ENCODE measurements at places on chromosomes 1 and 21. TPM values are rescaled to one million over a fixed set of nuclear protein-coding genes. Genes with fewer than 3 reads are reported as not detected.
A peak's percentile ranks its signal among the peaks of the same experiment; 100 is the strongest.

DNA sequence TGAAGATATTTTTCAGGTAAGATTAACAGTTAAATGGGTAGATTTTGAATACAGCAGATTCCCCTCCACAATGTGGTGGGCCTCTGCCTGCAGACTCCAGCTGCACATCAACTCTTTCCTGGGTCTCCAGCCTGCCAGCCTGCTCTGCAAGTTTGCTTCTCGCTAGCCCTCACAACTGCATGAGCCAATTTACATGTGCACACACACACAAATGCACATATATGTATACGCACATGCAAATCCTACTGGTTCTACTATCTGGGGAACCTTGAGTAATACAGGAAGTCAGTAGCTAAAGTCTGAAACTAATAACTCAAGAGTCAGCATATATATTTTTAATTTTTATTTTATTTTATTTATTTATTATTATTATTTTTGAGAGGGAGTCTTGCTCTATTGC is 34.8 kb upstream of the QSOX1 start:
- no peak for DNase-seq

GRCh38 chr1:43243299-43243698 is 26.5 kb upstream of the TMEM125 start:
- no peak for DNase-seq

DNA sequence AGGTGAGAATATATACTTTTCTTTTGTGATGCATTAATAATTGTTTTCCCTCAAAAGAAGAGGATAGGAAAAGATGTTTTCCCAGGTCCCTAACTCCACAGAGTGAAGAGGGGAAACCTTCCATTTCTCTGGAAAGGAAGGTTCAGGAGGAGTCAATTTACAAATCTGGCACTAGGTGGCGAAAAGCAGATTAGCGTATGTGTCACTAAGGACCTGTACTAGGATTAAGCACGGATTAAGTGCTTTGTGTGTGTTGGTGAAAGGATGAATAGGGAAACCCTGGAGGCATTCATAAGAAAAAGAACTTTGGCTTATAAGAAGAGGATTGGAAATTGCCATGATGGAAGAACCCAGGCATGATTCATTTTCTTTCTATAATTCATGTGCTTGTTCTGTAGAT is 410.1 kb upstream of the PLXNA2 start:
- no peak for DNase-seq

GRCh38 chr1:207938016-207938415 is 27.1 kb upstream of the CD34 start:
- no peak for DNase-seq

DNA sequence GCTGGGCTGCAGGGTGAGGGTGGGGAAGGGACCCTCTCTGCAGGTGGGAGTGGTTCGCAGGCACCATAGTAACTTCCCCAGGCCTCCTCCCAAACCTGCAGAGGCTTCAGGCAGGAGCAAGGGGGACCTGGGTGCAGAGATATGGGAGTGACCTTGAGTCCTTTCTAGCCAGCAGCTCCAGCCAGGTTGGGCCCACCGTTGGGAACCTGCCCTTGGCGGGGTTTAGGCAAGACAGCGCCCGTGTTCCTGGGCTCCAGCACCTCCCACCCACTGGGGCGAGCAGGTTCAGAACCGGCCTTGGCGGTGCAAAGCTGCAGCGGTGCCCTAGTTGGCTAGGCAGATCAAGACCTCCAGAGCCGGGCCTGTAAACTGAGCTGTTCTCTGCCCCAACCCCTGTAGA is 2.2 kb upstream of the PRDM16 start:
- DNase-seq, result no peak

The EPHA8 gene
- not detected for total RNA-seq

DNA sequence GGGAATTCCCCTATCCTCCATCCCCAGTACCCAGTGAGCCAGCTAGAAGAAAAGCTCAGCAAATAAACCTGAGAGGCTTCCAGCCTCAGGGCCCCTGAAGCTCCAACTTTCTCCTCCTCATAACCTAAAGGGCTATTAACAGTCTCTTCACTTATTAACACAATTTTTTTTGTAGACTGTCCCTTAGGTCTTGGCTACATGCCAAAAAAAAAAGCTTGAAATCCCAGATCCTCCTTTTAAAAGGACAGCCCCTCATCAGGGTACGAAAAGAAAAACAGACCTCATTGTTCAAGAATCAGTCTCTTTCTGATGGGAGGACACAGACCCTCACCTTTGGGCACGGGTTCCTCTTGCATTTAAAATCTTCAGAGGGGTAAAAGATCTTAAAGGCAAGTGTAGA is 72.8 kb upstream of the CD1D start:
- no peak for DNase-seq

DNA sequence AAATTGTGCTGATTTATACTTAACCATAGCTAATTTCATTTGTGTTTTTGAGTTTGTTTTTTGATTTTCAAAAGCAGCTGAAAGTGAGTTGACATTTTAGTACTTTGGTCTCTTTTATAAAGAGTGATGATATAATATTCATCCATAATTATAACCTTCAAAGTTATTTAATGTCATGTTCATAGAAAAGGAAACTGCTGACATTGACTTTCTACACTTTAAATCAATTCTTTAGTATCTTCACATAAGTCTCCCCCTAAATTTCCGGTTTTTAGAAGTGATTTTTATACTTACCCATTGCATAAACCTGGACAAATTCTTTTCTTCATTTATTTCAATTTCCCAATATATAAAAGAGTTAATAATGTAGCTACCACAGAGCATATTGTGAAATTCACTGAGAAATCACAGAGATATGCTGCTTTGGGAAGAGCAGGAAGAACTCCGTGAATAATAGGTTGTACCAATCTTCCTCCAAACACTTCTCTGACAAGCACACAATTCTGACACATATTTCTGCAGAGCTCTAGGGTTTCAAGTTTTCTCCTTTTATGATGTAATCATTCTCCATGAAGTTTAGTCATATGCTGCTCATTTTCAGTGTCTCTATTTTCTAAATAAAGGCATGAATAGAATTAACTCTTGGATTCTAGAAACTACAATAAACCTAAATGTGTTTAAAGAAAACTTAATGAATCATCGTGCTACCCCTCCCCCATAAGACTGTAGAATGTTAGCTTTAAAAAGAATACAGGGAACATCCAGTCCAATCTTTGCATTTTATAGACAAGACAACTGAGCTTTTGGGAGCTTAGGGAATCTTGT is 25.6 kb upstream of the CDC42BPA start:
- no peak for DNase-seq

The MR1 gene
- total RNA-seq, result 17.3 TPM

- no peak for DNase-seq
Measured at GRCh38 chr21:34333121-34333739, 30.6 kb upstream of the KCNE2 start.

GRCh38 chr21:44434936-44435635 is 20.2 kb upstream of the LRRC3 start:
- no peak for DNase-seq

GRCh38 chr1:47684964-47685762 is 247.3 kb downstream of the FOXD2 start:
- DNase-seq, result no peak

- DNase-seq, result no peak
Measured at GRCh38 chr1:47898133-47898845, 98.9 kb downstream of the TRABD2B start.

DNA sequence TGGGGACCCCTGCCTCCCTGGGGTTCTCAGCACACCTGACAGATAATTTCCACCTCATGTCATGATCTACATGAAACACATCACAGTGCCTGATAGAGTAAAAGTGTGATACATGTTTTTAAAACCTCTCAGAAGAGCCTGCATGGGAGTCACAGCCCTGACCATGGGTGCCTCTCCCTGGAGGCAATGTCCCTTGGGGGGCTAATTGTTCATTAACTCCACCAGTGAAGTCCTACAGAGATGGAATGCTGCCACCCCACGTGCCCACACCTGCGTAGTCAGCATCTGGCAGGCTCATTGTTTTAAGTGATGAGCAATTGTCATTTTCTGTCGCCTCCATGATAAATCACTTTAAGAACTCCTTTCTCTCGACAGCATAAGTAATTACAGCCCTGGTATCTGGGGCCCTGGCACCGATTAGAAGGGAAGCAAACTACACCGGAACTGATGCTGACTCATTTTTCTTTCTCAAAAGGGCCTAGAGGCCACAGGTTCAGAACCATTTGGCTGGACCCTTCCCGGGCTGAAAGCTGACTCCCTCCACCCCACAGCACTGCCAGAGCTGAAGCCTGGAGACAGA is 109.6 kb upstream of the GJB5 start:
- DNase-seq, result no peak

DNA sequence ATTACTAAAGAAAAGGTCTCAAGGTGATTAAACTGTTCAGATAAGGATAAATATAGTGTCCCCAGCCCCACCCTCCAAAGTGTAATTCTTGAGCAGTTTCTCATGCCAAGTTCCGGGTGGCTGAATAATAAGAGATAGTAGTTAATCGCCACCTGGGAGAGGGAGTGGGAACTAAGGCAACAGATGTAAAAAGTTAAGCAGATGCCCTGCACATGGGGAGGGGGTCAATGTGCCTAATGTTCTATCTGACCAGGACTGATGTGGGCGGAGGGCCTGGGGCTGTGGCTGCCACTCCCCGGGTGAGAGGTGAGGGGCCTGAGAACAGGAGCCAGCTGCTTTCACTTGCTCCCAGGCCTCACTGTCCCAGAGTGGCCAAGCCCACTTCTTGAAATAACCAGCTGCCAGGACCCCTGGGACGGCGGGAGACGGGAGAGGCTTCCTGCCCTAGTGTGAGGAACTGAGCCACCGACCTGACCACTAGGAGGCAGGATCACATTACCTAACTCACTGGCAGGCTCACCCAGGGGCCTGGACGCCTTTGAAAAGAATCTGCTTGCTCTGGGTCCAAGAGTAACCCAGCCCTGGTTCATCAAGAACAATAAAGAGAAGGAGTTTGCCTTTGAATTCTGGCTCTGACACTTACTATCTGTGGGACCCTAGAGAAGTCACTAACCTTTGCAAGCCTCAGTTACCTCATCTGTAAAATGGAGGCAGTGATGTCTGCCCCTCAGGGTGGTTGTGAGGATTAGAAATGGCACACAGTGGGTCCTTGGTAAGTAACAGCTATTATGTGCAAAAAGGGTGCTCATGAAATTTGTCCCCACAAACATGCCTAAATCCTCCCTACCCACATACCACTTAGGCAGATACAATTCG is 179.2 kb downstream of the ATG4C start:
- DNase-seq, result no peak

The DIRAS3 gene
- total RNA-seq, result 7.4 TPM

- no peak for DNase-seq
Measured at GRCh38 chr1:86504137-86504479, 35.4 kb downstream of the CLCA1 start.

The C1orf210 gene
- total RNA-seq, result not detected

- no peak for DNase-seq
Measured at GRCh38 chr1:26164861-26165842, 3.6 kb downstream of the C1orf232 start.

- DNase-seq, result no peak
Measured at GRCh38 chr1:83545066-83545862, 453.7 kb downstream of the TTLL7 start.

DNA sequence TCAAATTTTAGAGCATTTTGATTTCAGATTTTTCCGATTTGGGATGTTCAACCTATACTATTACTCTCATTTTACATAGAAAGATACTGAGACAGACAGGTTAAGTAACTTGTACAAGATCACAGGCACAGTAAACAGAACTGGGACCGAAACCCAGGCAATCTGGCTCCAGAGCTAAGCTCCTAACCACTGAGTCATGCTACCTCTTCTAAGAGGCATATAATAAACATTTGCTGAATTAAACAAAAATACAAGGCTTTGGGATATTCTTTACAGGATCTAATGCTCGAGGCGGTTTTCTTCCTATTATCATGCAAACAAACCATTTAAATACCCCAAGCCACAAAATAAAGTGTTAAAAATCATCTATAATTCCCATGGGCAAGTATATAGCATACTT is 50.3 kb downstream of the MCOLN2 start:
- DNase-seq, result no peak

GRCh38 chr1:25958465-25958864 is 39.4 kb downstream of the PAFAH2 start:
- DNase-seq, result no peak

The OR2AK2 gene
- total RNA-seq, result not detected

GRCh38 chr21:42630626-42631025 is 22.8 kb upstream of the PDE9A start:
- no peak for DNase-seq

GRCh38 chr1:92310185-92310597 is 11.3 kb downstream of the RPAP2 start:
- no peak for DNase-seq

GRCh38 chr21:40291560-40291959 is 424.3 kb downstream of the PCP4 start:
- DNase-seq, result no peak

DNA sequence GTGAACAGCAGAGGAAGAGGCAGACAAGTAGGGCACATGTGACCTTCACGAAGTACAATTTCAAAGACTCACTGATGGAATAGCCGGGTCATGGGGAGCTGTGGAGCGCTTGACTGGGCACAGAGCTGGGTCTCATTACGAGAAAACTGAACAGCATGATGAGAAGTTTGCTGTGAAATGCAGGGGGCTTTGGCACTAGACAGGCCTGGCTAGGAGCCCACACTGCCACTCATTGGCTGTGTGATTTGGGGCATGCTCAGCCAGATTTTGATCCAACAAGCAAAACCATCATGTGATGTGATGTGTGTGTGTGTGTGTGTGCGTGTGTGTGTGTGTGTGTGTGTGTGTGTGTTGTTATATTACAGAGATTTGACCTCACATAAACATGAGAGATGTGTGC is 4.9 kb upstream of the IFNGR2 start:
- no peak for DNase-seq

- peak; percentile 16 for DNase-seq
Measured at GRCh38 chr21:46124083-46124925, 26.4 kb downstream of the COL6A2 start.

DNA sequence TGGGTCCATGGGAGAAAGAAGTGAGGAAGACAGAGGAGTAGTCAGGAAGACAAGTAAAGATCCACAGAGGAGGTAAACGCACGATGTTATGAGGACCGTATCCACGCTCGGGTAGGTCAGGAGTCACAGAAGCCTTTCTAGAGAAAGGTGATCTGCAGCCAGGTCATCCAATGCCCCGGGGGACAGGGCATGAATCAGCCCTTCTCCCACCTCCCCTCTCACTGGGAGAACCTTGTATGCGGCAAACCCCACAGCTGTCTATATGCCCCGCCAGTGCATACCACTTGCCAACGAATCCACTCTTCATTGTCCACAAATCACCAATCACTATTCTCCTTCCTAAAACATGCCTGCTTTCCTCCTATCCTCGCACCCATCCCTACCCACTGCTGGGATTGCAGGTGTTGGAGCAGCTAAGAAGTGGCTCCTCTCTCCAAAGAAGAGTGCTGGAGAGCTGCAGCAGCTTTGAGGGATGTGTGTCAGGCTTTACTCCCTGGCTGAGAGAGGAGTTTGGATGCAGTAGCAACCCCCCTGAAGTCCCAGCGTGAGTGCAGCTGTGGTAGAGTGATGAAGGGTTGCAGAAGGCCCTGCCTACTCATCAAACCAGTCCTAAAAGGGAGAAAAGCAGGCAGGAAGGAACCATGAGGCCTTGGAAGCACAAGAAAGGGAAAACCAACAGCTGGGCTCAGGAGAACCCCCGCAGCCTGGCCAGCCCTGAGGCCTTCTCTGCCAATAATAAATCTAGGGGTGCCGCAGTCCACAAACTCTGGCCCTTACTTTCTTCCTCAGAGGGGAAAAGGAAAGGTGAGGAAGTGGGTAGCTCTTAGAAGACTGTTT is 102.2 kb upstream of the GADD45A start:
- no peak for DNase-seq

GRCh38 chr1:4796161-4797015 is 142.0 kb downstream of the AJAP1 start:
- DNase-seq, result no peak

GRCh38 chr1:221072214-221072613 is 193.0 kb downstream of the HLX start:
- no peak for DNase-seq
